Ovary (tissue), 10 donors: ENCODE measurements at places on chromosomes 12 and 14. TPM values are rescaled to one million over a fixed set of nuclear protein-coding genes. Genes with fewer than 3 reads are reported as not detected.

BICDL1 gene
- polyA plus RNA-seq = 1.2 TPM

PSME1 gene
- polyA plus RNA-seq = 261 TPM

AQP6 gene
- not detected for polyA plus RNA-seq

GALC gene
- 36.9 TPM for polyA plus RNA-seq

HSPA2 gene
- 8.4 TPM for polyA plus RNA-seq

RHOJ gene
- 32.9 TPM for polyA plus RNA-seq

RAB15 gene
- polyA plus RNA-seq = 3.8 TPM

SART3 gene
- polyA plus RNA-seq = 27.9 TPM

CLEC1B gene
- 0.47 TPM for polyA plus RNA-seq

AREL1 gene
- polyA plus RNA-seq = 8.2 TPM

NID2 gene
- 83.8 TPM for polyA plus RNA-seq

TAS2R46 gene
- not detected for polyA plus RNA-seq

TAS2R31 gene
- polyA plus RNA-seq = 0.61 TPM

GLIPR1L1 gene
- not detected for polyA plus RNA-seq
